MCF 10A (cell line): ENCODE measurements at places on chromosomes 4 and X. TPM values are rescaled to one million over a fixed set of nuclear protein-coding genes. Genes with fewer than 3 reads are reported as not detected.

DNA sequence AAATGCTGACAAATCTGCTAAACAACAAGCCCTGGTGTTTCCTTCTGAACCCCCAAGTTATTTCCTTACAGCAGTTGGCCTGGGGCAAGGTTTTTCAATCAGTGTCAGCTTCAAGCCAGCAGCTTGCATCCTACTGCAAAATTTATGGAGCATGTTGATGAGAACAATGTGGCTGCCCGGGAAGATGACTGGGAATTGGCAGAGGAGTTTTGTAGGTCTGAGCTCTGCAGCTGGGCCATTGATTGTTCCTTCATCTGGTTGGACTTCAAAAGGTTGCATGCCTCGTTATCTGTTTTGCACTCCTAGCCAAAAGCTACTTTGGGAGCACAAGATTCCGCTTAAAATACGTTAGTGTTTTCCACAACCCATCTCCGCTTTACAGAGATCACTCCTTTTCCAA is 1030.3 kb upstream of the LCORL start:
- DNase-seq: no peak

DNA sequence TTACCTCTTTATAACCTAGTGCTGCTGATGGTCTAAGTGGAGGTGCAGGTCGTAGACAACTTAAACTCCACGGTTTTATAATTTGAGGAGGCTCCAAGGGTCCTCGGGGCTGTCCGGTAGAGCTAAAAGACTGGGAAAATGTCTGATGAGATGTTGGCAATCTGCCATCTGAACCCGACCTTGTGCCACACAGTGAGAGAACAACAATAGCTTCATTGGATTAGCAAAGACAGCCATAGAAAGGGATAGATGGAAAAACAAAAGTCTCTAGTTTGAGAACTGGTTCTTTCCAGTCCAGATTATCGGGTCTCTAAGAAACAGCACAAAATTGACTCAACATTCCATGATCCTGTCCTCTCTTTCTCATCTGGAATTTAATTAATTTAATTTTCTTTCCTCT is 31.6 kb downstream of the CD40LG start:
- no peak for DNase-seq

PALLD gene
- total RNA-seq: 94.6 and 191 TPM in 2 replicates

DNA sequence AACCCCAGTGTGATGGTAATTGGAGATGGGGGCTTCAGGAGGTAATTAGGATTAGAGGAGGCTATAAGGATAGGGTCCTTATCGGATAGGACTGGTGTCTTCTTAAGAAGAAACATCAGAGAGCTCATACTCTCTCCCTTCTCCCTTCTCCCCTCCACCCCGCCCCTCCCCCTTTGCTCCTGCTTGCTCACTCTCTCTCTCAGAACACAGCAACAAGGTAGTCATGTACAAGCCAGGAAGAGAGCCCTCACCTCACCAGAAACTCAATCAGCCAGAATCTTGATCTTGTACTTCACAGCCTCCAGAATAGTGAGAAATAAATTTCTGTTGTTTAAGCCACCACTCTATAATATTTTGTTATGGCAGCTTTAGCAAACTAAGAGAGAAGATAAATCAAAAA is 4.5 kb downstream of the DDX60L start:
- DNase-seq: peak; percentile 52

- DNase-seq: no peak
Observed at GRCh38 chr4:189809839-189810238, 130.8 kb upstream of the FRG1 start.

- no peak for DNase-seq
Observed at GRCh38 chrX:6568031-6568430, 33.1 kb upstream of the VCX3A start.

RADX gene
- 2.2 TPM in 2 replicates for total RNA-seq

GPRASP3 gene
- total RNA-seq: 1.6 and 2.5 TPM in 2 replicates

DNA sequence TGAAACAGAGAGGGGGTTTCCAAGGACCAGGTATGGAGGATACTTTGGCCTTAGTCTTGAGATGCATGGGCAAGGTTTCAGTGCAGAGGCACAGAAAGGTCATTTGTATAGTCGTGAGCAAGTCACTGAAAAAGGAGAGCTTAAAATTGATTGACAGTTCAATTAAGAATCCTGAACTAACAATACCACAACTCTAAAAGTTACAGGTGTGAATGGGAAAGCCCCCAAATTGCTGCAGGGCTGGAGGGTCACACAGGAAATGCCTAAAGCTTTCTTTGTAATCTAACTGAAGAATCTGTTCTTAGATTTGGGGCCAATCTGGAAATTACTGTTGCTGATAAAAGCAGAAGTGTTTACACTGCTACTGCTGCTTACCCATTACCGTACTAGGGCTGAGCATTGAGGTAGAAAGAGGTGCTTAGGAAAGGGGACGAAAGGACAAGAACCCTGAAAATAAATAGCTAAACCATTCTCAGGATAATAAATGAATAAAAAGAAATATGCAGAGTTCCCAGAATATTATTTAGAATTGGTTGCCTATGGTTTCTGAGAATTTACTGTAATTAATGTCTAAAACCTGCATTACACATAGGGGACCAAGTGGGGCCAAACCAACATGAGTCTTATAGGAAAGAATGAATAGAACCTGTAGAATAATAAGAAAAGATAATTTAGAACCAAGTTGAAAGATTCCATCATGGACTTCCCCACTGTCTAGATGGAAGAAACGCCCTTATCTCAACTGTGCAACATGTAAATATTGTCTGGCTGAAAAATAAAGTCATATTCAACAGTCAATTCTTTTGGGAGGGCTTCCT is 91.9 kb upstream of the PPP1R2C start:
- no peak for DNase-seq

ZC4H2 gene
- 4.4 and 8.3 TPM in 2 replicates for total RNA-seq
